ENCODE measurements at places on chromosomes 2 and 18.

DNA sequence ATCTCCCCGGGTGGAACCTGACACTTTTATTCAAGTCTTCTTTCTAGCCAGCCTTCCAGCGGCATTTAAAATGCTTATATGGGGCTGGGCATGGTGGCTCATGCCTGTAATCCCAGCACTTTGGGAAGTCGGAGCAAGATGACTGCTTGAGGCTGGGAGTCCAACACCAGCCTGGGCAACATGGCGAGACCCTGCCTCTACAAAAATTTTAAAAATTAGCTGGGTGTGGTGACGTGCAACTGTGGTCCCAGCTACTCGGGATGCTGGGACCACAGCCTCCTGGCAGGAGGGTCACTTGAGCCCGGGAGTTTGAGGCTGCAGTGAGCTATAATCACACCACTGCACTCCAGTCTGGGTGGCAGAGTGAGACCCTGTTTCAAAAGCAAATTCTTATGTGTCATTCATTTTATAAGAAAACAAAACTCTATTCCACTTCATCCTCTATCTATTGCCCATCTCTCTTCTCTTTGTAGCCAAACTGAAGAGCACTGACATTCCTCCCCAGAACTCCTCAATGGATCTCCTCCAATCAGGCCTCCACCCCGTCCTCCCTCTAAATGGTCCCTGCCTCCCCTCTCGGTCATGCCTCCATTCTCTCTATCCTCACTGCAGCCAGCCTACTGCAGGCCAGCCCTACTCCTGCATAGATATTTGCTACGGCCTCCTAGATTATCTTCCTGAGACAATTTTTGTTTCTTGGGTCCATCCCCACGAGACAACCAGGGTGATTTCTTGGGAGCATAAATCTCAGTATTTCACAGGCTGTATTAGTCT is 18.0 kb upstream of the RHOB start:
- DNase-seq, result no peak

GRCh38 chr18:57904535-57904934 is 101.4 kb upstream of the ATP8B1 start:
- no peak for DNase-seq

DNA sequence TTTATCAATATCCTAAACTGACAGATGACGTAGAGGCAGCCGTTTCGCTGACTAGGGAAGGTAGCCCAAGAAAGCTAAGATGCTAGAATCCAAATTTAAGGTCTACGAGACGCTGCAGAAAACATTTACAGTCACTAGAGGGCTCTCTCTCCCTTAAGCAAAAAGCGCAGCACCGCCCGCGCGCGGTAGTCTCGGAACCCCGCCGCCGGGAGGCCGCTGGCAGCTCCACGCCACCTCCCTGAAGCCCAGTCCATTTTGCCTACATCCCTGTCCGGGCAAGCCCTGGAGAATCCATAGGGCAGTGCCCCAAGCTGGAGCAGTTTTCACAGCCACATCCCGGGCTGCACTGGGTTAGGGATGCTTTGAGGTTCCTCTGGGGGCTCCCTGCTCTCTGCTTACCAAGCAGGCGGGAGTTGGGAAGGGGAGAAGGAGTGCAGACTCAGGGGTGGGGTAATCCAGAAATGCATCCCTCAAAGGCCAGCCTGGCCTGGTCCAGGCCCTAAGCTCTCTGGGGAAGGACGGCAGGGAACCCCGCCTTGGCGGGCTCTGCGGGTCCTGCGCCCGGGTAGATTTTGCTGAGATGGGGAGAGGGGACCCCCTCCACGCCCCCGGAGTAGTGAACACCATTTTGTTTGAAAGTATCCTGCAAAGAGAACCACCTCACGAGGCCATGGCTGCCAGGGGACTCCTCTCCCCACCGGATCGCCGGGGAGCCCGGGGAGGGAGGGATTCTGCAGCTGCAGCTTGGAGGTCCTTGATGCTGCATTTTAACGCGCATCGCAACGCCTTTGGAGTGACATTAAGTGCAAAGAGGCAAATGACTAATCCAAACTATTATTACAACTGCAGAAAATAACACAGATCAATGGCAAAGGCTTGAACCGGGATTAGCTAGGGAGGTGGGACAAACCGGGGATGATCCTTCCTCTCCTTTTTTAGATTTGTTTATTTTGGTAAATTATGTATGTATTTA is 1.3 kb upstream of the DPYSL5 start:
- peak; percentile 82 for DNase-seq

DNA sequence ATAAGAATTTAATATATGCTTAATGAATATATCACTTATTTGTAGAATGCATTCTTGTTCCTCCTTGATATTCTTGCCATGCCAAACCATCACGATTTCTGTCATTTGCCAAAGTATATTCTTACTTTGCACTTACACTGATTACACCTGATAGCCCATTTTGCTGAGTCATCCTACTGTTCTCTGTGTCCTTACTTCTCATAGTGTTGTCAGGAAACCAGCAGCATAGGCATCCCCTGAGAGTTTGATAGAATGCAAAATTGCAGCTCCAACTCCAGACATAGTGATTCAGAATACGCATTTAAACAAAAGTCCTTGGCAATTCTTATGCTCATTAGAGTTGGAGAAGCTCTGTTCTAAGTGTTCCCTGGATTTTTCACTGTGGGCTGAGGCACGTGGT is 687.1 kb downstream of the DPP10 start:
- no peak for DNase-seq

DNA sequence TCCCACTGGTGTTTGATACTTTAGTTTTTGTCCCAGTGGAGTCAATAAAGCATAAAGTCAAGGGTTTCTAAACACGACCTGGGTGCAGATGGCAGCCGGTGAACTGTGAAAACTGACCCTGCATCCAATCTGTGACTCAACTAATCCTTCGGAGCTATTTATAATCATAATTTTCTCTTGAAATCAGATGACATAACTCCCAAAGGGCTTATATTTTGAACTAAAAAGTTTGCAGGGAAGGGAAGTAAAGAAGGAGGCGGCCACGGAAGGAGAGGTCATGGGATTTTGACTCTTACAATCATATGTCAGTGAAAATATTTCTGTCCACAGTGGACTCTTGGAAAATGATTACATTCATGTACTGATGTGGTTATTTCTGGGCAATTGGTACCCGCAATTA is 178.5 kb downstream of the PDE1A start:
- DNase-seq, result peak; percentile 5

- DNase-seq, result no peak
These were observed 518 bp upstream of the NFU1 start for GRCh38 chr2:69437751-69438154.

DNA sequence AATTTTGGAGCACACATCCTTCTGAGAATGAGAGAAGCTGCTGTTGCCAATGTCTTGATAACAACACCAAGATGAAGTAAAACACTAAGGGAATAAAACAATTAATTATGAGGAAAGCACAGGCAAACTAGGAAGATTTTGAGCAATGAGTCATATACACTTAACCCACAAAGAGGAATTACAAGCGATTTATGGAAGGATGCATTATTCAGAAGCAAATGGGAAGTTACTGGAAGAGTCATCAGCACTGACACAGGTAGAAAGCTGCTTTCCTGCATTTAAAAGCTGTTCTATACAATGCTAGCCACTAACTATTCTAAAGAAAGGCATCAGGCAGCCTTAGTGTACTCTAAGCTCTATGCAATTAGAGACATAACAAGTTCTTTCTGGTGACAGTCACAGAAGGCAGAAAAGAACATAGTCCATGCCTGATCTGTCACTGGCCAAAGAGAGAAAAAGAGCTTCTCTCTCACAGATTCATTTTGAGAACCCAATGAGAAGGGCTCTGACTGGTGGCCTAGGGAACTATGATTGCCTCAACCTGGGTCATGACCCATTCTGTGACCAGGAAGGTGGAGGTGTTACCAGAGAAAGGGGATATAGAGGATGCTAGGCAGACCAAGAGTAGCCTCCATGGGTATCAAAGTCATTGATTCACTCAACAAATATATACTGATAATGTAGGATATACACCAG is 45.4 kb downstream of the M1AP start:
- DNase-seq, result no peak

DNA sequence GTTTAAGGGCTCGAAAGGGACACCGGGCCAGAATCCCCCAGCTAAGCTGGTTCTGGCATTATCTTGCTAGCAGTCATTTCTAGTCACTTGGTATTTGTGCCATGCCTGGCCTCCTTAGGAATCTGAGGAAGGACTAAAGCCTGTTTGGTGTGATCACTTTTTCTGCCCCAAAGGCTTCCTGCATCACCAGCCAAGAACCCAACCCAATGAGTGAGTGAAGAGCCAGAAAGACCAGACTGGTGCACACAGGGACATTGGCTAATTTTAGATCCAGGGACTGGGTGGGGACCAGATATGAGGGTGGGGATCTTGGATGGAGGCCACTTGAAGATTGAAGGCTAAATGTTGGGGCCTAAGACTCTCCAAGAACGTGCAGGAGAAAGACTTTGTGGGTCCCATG is 411.9 kb upstream of the TNP1 start:
- no peak for DNase-seq

- DNase-seq, result peak; percentile 63
These were observed 75.2 kb downstream of the KLHL29 start for GRCh38 chr2:23460228-23460627.

DNA sequence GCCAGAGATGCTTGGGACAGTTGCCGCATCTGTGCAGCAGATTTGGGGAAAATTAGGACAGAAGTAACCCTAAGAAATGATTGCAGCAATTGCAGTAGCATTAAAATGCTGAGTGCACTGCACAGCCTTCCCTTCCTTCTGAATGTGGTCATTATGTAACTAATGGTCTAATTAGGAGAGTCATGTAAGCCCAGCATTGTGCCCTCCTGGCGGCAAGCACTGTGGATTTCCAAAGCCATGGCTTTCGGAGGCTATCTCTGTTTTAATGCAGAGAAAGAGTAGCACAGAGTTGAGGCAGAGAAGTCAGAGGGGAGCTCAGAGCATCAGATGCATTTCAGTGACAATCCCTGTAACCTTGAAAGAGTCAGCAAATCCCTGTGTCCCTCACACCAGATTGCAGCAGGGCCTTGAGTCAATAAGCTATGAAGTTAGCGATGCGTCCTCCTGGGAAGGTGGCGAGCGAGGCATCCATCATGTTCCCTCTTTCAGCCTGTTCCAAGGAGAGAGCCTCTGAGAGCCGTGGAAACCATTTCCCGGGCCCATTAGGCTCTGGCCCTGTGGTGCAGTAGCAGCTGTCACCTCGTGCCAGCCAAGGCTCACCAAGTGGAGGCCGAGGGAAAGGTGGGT is 307.2 kb downstream of the FBXO15 start:
- DNase-seq, result no peak

DNA sequence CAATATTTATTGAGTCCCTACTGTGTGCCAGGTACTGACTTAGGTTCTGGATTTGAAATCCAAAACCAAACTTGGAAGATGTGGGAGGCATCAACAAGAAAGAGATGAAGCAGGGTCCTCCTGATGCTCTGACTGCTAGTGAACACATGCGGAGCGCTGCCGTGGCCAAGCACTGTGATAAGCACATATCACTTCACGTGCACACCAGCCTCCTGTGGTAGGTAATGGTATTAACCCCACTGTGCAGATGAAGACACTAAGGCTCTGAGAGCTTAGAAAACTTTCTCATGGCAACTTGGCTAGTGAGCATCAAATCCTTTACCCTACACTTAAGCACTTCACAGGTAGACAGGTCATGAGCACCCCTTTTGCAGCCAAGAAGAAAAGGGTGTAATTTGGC is 216.1 kb downstream of the HAUS1 start:
- no peak for DNase-seq

GRCh38 chr2:80378-80777 is 34.1 kb upstream of the FAM110C start:
- DNase-seq, result no peak

DNA sequence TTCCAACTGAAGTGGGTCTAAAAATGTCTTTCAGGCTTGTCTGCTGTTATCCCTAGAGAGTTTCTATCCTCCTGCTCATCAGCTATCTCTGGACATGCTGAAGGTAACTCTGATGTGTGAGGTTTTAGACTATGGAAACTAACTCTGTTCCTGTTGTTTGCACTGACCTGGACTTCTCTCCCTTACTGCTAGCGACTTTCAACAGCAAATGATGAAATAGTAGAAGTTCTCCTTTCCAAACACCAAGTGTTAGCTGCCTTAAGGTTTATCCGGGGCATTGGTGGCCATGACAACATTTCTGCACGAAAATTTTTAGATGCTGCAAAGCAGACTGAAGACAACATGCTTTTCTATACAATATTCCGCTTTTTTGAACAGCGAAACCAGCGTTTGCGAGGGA is 26.9 kb downstream of the RMC1 start:
- no peak for DNase-seq
